Esophagus squamous epithelium (tissue), 5 donors: ENCODE measurements at places on chromosomes 12 and 14.

- peaks cover under 1% of the 10 kb centered on the region for H3K36me3 ChIP-seq
- H3K4me3 ChIP-seq, result no peak overlapping the region
- H3K27me3 ChIP-seq, result no peaks in the 10 kb centered on the region
- H3K27ac ChIP-seq, result no peak overlapping the region
Observed at GRCh38 chr14:90583427-90583826, 186.6 kb downstream of the CALM1 start.

- no peak overlapping the region for H3K4me3 ChIP-seq
- DNase-seq, result no peak
- no peaks in the 10 kb centered on the region for H3K4me1 ChIP-seq
Observed at GRCh38 chr14:92431199-92431725, 82.3 kb upstream of the RIN3 start.

DNA sequence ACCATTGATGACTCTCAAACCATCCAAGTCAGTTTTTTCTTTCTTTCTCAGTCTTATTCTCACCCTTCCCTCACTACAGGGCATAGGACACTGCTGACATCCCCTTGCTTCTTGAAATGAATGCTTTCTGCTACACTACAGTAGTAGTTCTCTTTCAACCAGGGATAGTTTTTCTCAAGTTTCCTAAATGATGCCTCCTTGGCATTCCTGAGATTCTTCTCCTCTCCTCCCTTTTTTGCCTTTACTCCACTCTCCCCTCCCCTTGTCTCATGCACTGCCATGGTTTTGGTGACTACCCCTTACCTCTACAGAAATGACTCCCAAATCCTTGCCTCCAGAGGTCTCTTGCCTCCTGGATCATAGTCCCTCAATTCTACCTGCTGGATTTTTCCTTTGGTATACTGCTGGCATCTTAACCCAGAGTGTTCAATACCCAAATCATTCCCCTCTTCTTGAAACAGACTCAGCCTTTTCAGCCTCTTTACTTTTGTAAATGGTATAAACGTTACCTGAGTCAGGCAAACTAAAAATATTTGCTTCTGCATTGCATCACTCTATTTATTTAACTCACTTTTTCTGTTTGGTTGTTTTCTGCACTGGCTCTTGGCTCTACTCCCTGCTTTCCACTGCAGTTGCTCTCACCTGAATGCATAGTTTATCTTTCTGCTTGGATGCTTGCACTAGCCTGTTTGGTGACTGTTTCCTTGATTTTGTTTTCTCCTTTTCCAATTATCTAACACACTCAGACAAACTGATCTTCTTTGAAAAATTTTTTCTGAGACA, 211.6 kb upstream of the IGF1 start:
- H3K27me3 ChIP-seq, result no peaks in the 10 kb centered on the region
- no peak overlapping the region for H3K4me3 ChIP-seq
- no peaks in the 10 kb centered on the region for H3K4me1 ChIP-seq
- H3K27ac ChIP-seq, result no peak overlapping the region
- no peaks in the 10 kb centered on the region for H3K36me3 ChIP-seq

DNA sequence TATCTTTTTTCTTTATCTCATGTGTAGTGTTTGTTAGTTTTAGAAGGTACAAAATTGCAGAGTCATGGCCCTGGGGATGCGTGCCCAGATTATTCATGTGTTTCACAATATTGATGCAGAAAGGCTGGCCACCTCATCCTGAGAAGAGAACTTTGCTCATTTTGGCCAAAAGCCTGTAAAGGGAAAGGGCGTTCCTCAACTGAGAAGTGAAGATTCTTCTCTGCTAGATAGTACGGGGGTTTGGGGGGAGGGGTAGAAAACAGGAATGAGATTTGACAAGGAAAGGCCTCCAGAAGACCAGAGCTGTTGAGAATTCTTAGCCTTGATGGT, 1.7 kb downstream of the MGST1 start:
- H3K27ac ChIP-seq, result peak overlapping the region; percentile 85
- no peaks in the 10 kb centered on the region for H3K27me3 ChIP-seq
- peaks cover 9% of the 10 kb centered on the region for H3K36me3 ChIP-seq

GRCh38 chr12:12725956-12726554, 8.9 kb downstream of the CDKN1B start:
- peaks cover 4% of the 10 kb centered on the region for H3K36me3 ChIP-seq
- no peak for DNase-seq
- H3K27me3 ChIP-seq, result no peaks in the 10 kb centered on the region
- peak overlapping the region; percentile 82 for H3K4me3 ChIP-seq

- H3K27me3 ChIP-seq, result no peaks in the 10 kb centered on the region
- peaks cover 20% of the 10 kb centered on the region for H3K4me1 ChIP-seq
- H3K4me3 ChIP-seq, result no peak overlapping the region
- H3K27ac ChIP-seq, result no peak overlapping the region
- peaks cover 20% of the 10 kb centered on the region for H3K36me3 ChIP-seq
Observed at GRCh38 chr12:53056901-53057300, 7.0 kb downstream of the TNS2 start.

GRCh38 chr14:103538291-103539055, 9.5 kb downstream of the TRMT61A start:
- H3K4me3 ChIP-seq, result no peak overlapping the region
- no peak for DNase-seq
- H3K4me1 ChIP-seq, result peaks cover 45% of the 10 kb centered on the region
- H3K36me3 ChIP-seq, result peaks cover 24% of the 10 kb centered on the region
- no peaks in the 10 kb centered on the region for H3K27me3 ChIP-seq

- no peak for DNase-seq
- no peaks in the 10 kb centered on the region for H3K36me3 ChIP-seq
- H3K4me3 ChIP-seq, result no peak overlapping the region
- no peaks in the 10 kb centered on the region for H3K27me3 ChIP-seq
- H3K4me1 ChIP-seq, result no peaks in the 10 kb centered on the region
Observed at GRCh38 chr14:39228509-39229221, 5.0 kb upstream of the MIA2 start.

GRCh38 chr12:113098441-113099028, 37.0 kb downstream of the RASAL1 start:
- no peak overlapping the region for H3K4me3 ChIP-seq
- peak; percentile 26 for DNase-seq
- H3K4me1 ChIP-seq, result peaks cover 7% of the 10 kb centered on the region
- H3K27me3 ChIP-seq, result no peaks in the 10 kb centered on the region
- H3K27ac ChIP-seq, result peak overlapping the region; percentile 41

DNA sequence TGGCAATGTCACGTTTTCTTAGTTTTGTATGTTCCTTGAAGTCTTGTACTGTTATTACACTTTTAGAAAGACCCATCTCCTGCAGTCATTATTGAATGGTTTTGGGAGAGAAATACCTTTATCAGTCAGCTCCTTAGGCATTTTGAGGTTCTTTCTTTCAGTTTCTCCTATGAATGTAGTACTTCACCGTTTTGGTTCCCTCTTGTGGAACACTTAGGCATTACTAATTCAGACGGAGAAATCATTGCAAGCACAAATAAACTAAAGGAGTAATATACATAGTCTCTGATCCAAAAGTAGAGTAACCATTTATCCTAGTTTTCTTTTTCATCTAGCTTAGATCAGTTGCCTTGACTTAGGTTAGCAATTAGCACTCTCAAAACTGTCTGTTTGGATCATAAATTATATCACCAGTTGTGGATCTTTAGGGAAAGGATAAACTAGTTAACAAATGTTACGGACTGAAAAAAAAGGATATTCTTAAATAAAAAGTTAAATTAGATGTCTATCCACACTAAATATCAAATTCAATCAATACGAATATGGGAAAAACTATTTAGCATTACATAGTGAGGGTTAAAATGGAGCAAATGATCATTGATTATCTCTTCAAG, 1538.3 kb upstream of the SEL1L start:
- H3K4me1 ChIP-seq, result no peaks in the 10 kb centered on the region
- H3K27me3 ChIP-seq, result no peaks in the 10 kb centered on the region
- no peaks in the 10 kb centered on the region for H3K36me3 ChIP-seq
- H3K4me3 ChIP-seq, result no peak overlapping the region
- no peak overlapping the region for H3K27ac ChIP-seq
- DNase-seq, result no peak

- no peaks in the 10 kb centered on the region for H3K27me3 ChIP-seq
- H3K4me1 ChIP-seq, result no peaks in the 10 kb centered on the region
- no peak for DNase-seq
Observed at GRCh38 chr14:31541702-31542101, 19.5 kb upstream of the NUBPL start.

- H3K27ac ChIP-seq, result peak overlapping the region; percentile 84
- DNase-seq, result no peak
- H3K4me3 ChIP-seq, result no peak overlapping the region
- no peaks in the 10 kb centered on the region for H3K27me3 ChIP-seq
Observed at GRCh38 chr14:61513986-61514830, 181.1 kb upstream of the HIF1A start.

DNA sequence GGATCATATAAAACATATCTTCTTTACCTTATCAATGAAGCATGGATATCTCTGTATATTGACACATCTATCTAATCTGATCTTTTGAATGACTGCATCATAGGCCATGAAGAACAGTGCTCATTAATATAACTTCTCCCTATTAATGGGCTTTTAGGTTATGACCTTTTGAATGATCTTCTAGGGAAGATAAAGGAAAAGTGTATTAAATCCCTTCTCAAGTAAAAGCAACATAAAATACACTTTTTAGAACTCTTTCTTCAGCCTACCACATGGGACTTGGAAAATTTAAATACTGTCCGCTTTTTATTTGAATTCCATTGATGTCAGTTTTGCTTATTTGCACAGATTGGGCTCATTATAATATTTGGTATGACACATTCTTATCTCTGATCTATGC, 425.4 kb downstream of the MED13L start:
- no peaks in the 10 kb centered on the region for H3K4me1 ChIP-seq
- no peak overlapping the region for H3K4me3 ChIP-seq
- H3K36me3 ChIP-seq, result no peaks in the 10 kb centered on the region
- H3K27ac ChIP-seq, result no peak overlapping the region
